ENCODE measurements at places on chromosomes 1 and 21. TPM values are rescaled to one million over a fixed set of nuclear protein-coding genes. Genes with fewer than 3 reads are reported as not detected.

- no peak for DNase-seq
Measured at GRCh38 chr1:155022927-155023236, 10.7 kb downstream of the DCST2 start.

DNA sequence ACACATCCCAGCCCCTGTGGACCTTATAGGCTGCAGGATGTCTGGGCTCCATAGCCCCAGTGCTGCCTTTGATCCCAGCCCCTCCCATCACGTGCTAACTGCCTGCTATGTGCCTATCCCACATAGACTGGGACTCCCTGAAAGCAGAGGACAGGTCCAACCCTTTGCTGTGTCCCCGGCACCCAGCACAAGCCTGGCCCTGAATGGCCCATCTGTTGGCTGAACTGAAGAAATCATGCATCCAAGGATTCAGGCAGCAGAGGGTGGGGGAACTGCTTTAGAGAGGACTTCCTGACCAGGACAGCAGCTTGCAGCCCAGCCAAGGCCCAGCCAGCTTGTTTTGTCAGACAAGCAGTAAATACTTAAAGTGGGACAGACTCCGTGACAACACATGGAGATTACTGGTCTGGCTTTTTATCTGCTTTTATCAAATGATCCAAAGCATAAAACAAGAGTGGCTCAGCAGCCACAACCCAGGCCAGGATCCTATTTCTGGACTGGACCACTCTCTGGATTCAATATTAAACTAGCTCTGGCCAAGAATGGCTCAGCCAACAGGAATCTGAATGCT lies 69.3 kb downstream of the GLIS1 start:
- no peak for DNase-seq

The FMO4 gene
- total RNA-seq = 4.8 TPM

GRCh38 chr1:214514032-214514818 lies 37.2 kb downstream of the PTPN14 start:
- no peak for DNase-seq

The CFAP45 gene
- 1.3 TPM for total RNA-seq

The SLAMF7 gene
- 4.5 TPM for total RNA-seq

DNA sequence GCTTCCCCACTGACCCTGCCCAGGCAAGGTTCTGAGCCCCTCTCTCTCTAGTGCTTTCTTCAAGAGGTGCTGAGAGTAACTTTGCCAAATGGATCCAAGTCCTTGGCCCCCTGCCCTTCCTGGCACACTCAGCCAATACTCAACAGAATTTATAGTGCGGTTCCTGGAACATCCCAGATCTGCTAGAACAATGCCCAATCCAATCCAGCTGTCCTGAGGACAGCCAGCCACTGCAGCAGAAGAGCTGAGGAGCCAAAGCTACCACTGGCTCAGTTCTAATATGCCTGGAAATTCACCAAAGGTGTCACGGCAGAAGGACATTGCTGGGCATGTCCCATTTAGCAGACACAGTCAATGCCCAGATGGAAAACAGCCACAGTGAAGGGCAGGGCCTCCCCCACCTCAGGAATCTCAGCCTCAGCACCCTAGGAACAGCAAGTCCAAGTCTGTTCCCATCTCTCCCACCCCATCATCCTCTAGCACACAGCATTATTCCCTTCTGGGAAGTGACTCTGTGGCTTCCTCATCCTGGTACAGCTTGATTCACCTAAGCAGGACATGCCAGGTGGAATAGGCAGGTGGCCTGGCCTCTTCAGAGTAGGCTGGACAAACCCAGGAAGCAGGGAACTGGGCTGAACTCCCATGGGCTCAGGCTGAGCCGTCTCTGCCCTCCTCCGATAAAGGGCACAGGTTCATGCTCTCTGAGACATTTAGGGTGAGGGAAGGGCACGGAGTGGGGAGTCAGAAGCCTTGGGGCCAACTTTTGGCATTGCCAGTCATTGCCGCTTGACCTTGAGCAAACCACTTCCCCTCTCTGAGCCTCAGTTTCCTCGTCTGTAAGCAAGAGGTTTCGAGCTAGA lies 24.6 kb downstream of the PMVK start:
- no peak for DNase-seq

GRCh38 chr1:103180660-103181059 lies 72.3 kb upstream of the COL11A1 start:
- no peak for DNase-seq

DNA sequence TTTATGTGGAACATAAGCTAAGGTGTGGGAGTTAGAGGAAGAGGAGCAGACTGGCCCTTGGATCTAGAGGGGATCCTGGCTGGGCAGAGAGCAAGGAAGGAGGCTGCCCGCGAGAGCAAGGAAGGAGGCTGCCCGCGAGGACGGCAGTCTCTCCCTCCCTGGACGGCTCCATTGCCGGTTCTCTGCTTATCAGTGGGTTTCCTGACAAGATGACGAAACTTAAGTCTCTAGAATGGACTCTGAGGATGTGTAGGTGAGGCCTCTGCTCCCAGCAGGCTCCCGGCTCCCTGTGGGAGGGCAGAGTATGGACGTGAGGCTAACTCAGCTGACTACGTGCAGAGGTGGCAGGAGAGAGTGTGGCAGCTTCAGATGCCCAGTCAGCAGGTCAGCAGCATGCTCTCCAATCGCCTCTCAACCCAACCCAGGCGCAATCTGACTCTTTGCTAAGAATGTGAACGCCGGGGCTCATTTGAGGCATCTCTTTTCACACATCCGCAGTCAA lies 6.1 kb downstream of the MYBPHL start:
- DNase-seq = no peak

DNA sequence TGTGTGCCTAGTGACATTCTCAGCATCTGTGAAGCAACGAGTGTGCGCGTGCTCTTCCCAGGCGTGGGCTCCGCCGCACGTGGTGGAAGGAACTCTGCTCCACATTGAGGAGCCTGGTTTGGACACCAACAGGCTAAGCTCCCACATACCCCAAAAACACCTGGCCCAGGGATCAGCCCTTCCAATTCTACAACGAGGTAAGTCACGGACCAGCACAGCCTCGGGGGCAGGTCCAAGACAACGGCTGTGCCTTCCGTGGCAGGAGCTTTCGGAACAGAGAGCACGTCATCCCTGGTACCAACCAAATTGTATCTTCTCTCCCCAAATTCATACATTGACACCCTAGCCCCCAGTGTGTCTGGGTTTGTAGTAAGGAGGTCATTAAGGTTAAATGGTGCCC lies 27.2 kb upstream of the PDE9A start:
- no peak for DNase-seq

The SH3BGR gene
- total RNA-seq = 2.8 TPM

DNA sequence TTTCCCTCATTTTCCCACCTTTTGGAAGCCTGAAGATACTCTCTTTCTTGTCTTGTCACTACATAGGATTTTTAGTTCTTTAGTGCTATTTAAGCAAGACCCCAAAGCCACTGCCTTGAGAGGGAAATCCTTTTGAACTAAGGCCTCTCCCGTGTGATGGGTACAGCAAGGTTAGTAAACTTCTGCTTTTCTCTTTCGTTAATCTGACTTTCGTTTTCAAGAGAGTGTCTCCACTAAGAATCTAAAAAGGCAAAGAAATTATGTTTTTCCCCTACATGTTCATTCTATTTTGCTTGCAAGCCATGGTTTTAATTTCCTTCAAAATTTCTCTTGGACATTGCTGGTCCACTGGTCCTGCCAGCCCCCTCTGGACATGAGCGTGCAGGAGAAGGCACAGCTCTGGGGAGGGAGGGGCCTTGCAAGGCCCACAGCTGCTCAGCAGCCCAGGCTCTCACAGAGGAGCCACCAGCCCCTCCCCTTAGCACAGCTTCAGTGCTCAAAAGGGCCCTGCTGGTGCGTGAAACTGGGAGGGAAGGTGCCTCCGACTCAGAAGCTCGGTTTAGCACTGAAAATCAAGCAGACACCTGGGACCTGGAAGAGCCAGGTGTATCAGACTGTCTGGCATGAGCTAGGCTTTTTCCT lies 210.9 kb upstream of the GALNT2 start:
- peak; percentile 11 for DNase-seq

DNA sequence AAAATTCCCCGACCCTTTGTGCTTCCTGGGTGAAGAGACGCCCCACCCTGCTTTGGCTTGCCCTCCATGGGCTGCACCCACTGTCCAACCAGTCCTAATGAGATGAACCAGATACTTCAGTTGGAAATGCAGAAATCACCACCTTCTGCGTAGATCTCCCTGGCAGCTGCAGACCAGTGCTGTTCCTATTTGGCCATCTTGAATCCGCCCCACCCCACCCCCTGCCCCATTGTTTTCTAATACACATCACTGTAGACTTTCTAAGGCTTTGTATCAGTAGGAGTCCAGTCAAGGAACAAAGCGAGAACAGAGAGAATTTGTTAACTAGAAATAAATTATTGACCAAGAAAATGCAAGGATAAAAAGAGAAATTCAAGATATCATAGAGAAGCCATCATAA lies 178.2 kb downstream of the KCNK2 start:
- DNase-seq = no peak
